Stimulated activated CD4-positive, alpha-beta T cell treated with anti-CD3 and anti-CD28 coated beads, TNF-alpha, amount 100 ng/mL, for 1 hour (primary cell): ENCODE measurements at places on chromosomes 6 and 20.
A peak's percentile ranks its signal among the peaks of the same experiment; 100 is the strongest.

DNA sequence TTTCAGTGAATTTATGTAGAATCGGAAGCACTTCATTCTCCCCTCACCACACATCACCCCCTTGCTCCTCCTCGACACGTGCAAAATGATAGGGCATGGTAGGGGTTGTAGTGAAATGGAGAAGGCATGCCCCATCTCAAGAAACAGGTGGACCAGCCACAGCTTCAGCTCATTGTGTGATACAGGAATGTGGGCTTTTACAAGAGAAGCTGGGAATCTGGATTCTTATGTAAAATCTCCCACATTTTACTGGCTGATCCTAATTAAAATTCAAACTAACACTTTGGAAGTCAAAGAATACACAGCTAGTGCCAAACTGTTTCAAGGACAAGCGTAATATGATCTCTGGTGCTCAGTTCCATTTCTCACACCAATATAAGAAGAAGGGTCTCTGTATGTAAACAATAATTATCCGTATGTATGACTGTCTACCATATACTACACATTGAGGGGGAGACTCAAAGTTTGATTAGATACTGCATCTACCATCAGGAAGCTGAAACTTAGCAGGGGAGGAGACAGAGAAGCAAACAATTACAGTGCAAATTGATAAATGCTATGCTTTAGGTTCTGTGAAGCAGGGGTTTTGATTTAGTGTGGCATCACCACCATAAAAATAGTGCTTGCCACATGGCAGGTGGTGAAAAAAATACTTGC lies 24.3 kb upstream of the KIAA0408 start:
- DNase-seq = no peak

GRCh38 chr6:129498541-129498940 lies 211.4 kb downstream of the ARHGAP18 start:
- DNase-seq = no peak

DNA sequence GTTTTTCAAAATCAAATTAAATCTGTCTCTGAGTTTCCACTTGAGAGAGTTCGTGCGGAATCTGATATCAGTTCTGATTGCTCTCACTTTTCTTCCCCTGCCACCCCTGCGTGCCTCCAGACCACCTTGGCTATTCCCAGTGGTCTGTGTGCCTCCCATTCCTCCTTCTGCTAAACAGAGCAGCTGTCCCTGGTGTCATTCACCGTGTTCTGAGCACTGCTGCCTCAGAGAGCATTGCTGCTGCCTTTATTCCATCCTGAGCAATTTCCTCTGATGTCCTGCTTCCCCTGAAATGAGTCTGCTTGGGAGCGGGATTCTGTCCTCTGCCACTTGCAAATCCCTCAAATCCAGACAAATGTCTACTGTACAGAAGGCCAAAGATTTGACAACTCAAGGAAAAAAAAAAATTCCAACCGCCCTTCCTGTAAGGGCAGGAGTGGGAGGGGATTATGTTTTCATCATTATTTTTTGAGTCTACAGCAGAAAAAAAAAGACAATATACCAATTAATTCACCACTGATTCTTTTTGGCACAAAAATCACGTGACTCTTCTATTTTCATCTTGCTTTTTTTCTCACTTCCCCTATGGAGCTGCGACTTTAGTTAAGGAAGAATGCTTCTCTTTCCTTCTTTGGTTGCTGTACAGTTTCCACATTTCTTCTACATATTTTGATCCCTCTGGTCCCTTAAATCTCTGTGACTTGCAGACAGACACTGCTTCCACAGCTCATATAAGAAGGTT lies 833.0 kb downstream of the EPHA7 start:
- no peak for DNase-seq

- no peak for DNase-seq
Measured at GRCh38 chr6:37612475-37612874, 85.2 kb downstream of the MDGA1 start.

- no peak for DNase-seq
Measured at GRCh38 chr6:86128130-86128814, 485.6 kb upstream of the SYNCRIP start.

- DNase-seq = no peak
Measured at GRCh38 chr20:18571578-18571977, 4.3 kb downstream of the SMIM26 start.

DNA sequence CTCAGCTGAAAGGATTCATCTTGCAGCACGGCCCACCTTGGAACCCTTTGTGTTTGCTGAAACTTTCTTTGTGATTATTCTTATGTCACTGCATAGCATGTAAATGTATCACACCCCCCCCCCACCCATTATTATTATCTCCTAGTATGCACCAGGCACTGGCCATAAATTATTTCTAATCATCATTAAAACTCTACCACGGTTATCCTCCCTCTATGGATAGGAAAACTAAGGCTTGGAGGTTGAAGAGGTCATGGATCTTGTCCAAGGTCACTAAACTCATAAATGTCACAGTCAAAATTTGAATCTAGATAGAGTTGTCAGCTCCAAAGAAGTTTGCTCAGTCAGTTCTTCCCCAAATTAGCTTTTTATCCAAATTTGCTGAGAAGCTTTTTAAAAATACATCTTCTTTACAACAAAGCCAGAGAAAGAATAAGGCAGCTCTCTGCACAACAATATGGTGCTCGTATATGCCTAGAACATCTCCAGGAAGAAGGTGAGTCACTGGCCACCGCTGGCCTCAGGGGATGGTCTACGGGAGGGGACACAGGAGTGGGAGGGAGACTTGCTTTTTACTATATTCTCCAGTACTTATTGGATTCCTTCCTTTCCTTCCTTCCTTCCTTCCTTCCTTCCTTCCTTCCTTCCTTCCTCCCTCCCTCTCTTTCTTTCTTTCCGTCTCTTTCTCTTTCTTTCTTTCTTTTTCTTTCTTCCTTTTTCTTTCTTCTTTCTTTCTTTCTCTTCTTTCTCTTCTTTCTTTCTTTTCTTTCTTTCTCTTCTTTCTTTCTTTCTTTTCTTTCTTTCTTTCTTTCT lies 134.5 kb downstream of the VEGFA start:
- DNase-seq = no peak

- no peak for DNase-seq
Measured at GRCh38 chr20:52904837-52905236, 67.3 kb upstream of the TSHZ2 start.

DNA sequence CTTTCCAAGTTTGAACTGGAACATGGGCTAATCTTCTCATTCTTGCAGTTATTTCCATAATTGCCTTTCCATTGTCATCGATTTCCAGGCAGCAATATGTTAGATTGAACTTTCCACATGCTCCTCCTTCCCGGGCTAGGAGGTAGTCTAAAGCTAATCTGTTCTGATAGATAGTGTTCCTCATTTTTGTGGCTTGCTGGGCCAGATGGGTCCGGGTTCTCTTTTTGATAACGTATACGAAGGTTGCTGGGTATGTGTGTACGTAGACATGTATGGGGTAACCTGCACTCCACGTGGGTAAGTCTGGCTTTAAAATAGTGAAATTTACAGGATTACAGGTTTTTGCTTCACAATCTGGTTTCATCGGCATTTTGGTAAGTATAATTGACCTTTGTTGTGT lies 14.0 kb upstream of the GMPR start:
- DNase-seq = no peak

DNA sequence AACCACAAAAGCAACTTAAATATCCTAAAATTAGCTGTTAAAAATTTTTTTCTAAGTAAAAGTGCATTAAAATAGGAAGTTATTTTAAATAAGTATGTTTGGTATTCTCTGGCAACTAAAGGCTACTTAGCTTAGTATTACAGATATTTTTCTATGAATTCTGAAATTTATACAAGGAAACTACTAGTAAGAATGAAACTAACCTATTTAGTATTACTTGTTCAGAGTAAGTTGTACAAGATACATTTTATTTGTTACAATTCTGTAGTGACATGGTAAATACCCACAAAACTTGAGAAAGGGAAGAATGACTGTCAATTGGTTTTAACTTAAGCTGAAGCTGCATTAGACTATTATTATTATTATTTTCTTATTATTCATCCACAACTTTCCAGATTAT lies 6.5 kb downstream of the PHIP start:
- no peak for DNase-seq

GRCh38 chr6:111764238-111765175 lies 108.7 kb downstream of the FYN start:
- peak; percentile 27 for DNase-seq

DNA sequence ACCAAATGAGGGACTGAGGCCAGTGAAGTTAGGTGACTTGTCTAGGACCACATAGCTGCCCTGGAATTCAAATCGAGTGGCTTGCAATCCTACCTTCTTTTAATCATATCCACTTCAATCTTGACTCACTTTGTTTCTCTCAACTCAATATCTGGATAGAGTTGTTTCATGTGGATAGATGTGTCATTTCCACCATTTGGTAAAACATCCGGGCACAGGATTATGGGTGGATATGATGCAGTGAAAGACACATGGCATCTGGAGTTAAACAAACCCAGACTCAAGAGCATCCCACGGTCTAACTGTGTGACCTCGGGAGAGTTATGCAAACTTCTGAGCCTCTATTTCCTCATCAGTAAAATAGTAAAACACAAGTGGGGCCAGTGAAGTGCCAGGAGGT lies 103.6 kb upstream of the CNKSR3 start:
- no peak for DNase-seq

- no peak for DNase-seq
Measured at GRCh38 chr6:79599725-79600259, 31.3 kb upstream of the SH3BGRL2 start.

DNA sequence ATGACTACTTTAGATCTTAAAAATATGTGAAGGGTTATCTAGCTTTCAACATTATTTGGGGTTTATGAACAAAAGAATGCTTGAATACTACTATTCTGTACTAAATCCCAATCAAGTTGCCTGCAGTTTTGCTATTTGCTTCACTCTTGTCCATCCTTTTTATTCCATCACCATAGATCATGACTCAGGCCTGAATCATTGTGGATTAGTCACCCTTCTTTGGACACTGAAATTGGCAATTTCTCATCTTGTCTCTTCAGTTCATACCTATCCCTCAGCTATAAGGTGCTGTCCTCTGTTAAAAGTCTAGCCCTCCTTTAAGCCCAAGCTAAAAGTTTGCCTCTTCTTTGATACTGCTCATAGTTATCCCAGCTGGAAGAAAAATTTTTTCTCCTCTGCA lies 199.1 kb downstream of the CENPW start:
- DNase-seq = no peak

- DNase-seq = no peak
Measured at GRCh38 chr20:54466127-54466526, 9.3 kb upstream of the DOK5 start.

DNA sequence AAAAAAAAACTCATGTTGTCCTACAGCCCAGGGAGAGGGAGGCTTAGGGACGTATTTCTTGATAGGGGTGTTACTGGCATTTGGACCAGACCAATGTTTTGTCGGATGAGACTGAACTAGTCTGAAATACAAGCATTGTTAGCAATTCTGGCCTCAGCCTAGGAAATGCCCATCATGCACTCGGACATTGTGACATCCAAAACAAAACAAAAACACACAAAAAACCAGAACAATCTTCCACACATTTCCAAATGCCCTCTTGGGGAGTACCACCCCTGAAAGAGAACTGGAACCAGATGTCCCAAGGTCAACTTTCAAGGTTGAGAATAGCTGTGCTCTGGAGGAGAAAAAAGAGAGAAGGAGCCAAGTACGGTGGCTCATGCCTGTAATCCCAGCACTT lies 299.1 kb upstream of the JARID2 start:
- DNase-seq = no peak

- DNase-seq = no peak
Measured at GRCh38 chr6:128822271-128822670, 60.7 kb upstream of the LAMA2 start.

GRCh38 chr6:115740907-115741306 lies 319.8 kb downstream of the FRK start:
- no peak for DNase-seq

GRCh38 chr20:19783966-19784401 lies 25.9 kb downstream of the RIN2 start:
- DNase-seq = no peak

- DNase-seq = no peak
Measured at GRCh38 chr6:44527583-44528369, 140.3 kb downstream of the CDC5L start.

- no peak for DNase-seq
Measured at GRCh38 chr20:25247518-25247955, 348 bp upstream of the PYGB start.

DNA sequence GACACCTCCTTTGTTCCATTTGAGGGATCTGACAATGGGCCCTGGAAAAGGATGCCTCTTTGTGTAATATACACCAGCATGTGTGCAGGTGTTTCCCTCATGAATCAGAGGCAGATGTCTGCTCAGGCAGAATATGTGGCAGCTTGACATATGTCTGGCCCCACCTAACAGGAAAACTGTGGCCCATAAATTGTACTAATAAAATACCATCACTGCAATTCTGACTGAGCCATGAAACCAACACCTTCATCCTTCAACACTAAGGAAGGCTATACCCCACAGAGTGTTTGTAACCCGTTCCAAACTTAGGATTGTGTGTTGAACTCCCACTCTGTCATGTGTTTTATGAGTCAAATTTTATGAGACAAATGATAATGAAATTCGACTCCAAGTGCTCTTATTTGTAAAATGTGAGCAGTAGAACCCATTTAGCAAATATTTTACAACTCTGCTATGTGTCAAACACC lies 22.7 kb downstream of the LAMA4 start:
- no peak for DNase-seq

- DNase-seq = no peak
Measured at GRCh38 chr6:62236784-62237183, 49.2 kb downstream of the KHDRBS2 start.

DNA sequence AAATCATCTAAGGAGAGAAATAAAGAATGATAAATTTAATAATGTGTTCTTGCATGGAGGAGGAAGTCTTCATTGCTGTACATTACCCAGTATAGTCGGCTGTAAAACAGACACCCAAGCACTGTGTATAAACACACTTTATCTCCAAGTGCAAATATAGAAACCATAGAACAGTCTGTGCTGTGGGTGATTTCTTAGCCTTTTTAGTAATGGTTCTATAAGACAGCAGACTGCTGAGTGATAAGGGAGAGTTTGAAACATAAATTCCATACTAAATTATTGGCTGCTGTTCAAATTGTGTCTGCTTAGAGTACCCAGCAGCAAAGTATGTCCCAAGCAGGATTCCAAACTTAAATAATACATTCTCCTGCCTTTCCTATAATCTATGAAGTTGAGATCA lies 4.6 kb downstream of the FILIP1 start:
- DNase-seq = no peak

- no peak for DNase-seq
Measured at GRCh38 chr6:35304299-35304698, 6.7 kb downstream of the DEF6 start.

DNA sequence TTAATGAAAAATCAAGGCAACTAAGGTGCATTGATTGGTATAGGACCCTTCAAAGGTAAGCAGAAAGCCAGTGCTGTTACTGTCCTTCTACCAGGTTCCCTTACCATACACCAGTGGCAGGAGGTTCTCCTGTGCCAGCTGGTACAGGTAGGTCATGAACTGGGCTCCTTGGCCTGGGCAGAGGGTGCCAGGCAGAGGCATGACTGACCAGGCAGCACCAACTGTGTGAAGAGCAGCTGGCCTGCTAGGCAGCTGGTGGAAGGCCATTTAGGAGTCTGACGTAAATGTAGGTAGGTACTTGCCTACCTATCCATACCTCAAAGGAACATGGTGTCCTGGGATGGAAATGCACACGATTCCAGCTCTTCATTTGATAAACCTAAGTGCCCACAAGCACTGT lies 23.3 kb downstream of the PCNA start:
- DNase-seq = no peak

GRCh38 chr6:169780571-169781091 lies 29.2 kb downstream of the ERMARD start:
- DNase-seq = no peak
